ENCODE measurements at places on chromosomes 13 and 19.

DNA sequence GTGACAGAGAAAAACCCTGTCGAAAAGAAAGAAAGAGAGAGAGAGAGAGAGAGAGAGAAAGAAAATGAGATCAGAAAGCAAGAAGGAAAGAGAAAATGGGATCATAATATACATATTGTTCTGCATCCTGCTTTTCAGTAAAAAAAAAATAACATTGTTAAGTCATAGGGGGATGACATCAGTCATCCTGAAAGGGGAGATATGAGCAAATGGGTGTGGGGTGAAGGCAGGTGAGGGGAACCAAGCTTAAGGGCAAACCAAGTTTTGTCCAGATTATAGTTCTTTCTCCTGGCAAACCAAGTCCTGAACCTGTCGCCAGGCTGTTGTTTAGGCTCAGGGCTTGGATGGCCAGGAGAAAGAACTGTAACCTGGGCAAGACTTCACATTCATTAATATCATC is 92.6 kb upstream of the TMTC4 start:
- no peaks in the 10 kb centered on the region for H3K4me1 ChIP-seq
- H3K27ac ChIP-seq, result no peak overlapping the region
- H3K4me3 ChIP-seq, result no peak overlapping the region
- H3K36me3 ChIP-seq, result no peaks in the 10 kb centered on the region
- no peak for DNase-seq

GRCh38 chr13:34502621-34503020 is 439.4 kb upstream of the NBEA start:
- no peaks in the 10 kb centered on the region for H3K36me3 ChIP-seq
- H3K4me1 ChIP-seq, result no peaks in the 10 kb centered on the region
- H3K4me3 ChIP-seq, result no peak overlapping the region
- no peak for DNase-seq

DNA sequence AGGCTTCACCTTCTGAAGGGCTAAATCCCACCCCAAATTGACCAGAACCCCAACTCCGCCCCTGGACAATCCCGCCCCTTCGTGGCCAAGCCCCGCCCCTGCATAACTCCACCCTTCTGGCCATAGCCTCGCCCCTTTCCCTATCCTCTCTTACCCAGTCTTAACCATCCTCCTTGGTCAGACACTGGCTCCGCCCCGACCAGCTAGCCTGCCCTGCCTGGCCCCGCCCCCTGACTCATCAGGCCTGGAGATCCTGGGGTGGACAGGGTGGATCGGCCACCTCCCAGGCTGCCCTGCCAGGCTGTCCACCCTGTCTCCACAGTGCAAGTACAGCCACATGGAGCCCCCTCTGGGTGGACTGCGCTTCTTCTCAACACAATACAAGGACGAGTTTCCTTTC is 8.0 kb upstream of the ZNF358 start:
- peaks cover 19% of the 10 kb centered on the region for H3K4me1 ChIP-seq
- H3K36me3 ChIP-seq, result no peaks in the 10 kb centered on the region
- no peak overlapping the region for H3K27ac ChIP-seq
- H3K27me3 ChIP-seq, result peaks cover 16% of the 10 kb centered on the region
- H3K4me3 ChIP-seq, result no peak overlapping the region

- H3K4me3 ChIP-seq, result no peak overlapping the region
- no peaks in the 10 kb centered on the region for H3K27me3 ChIP-seq
- no peak for DNase-seq
These were observed 1550.9 kb downstream of the PCDH9 start for GRCh38 chr13:65679240-65679639.

- DNase-seq, result no peak
- no peak overlapping the region for H3K4me3 ChIP-seq
- H3K4me1 ChIP-seq, result no peaks in the 10 kb centered on the region
These were observed 540.6 kb upstream of the SPRY2 start for GRCh38 chr13:80881495-80881894.

DNA sequence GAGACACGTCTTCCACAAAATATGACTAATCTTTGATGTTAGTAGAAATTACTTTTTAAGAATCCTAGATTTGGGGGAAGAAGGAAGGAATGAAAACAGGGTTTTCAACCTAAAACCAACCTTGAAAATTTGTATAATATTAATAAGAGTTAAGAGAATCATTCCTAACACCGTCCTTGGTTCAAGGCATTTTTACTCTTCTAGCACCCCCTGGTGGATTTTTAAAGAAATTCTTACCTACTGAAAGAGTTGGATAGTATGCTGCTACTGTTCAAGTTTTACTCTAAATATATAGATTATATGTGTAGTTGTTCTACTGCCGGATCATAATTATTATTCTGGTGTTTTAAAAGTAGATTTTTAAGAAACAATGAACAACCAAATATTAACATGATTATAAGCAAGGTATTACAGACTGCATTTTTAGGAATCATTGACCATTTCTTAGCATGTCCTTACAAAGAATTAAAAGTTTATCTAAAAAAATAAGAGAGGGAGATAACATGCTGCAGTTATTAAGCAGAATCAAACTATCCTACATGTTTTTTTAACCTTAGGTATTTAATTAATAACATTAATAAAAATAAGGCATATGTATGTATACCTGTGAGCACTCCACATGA is 7.4 kb upstream of the SLITRK6 start:
- H3K27me3 ChIP-seq, result no peaks in the 10 kb centered on the region
- no peaks in the 10 kb centered on the region for H3K4me1 ChIP-seq
- H3K36me3 ChIP-seq, result no peaks in the 10 kb centered on the region
- H3K27ac ChIP-seq, result no peak overlapping the region
- DNase-seq, result no peak
- H3K4me3 ChIP-seq, result no peak overlapping the region

GRCh38 chr13:94205896-94206295 is 273.6 kb downstream of the DCT start:
- no peaks in the 10 kb centered on the region for H3K27me3 ChIP-seq
- no peak overlapping the region for H3K4me3 ChIP-seq
- no peaks in the 10 kb centered on the region for H3K4me1 ChIP-seq
- no peaks in the 10 kb centered on the region for H3K36me3 ChIP-seq

DNA sequence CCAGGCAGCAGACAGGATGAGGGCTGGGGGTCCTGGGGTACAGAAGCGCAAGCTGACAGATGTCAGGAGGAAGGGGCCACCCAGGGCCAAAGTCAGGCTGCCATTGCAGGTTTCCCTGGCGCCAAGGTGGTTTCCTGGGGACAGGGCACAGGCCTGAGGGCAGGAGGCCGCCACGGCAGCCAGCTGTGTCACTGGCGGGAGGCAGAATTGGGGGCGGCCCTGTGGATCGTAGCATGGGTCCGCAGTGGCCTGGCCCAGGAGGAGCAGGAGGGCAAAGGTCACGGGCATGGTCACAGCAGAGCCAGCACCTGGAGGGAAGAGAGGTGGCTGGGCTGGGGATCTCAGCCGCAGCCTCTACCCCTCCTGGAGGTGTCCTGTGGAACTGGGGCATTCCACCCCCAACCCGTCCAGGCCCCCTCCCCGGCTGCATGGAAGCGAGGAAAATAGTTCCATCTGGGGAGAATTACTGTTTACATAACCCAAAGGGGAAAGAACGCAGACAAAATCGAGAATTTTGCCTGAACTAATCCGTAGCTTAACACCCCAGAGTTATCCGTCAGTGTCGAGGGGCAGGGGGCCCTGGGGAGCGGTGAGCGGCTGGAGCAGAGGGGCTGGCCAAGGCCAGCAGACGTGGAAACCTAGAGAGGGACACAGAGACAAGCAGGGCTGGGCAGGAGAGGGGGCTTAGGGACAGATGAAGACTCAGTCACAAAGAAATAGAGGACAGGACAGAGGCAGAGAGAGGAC is 1.9 kb downstream of the NTN5 start:
- H3K27me3 ChIP-seq, result no peaks in the 10 kb centered on the region
- no peaks in the 10 kb centered on the region for H3K36me3 ChIP-seq
- H3K4me1 ChIP-seq, result peaks cover 9% of the 10 kb centered on the region

DNA sequence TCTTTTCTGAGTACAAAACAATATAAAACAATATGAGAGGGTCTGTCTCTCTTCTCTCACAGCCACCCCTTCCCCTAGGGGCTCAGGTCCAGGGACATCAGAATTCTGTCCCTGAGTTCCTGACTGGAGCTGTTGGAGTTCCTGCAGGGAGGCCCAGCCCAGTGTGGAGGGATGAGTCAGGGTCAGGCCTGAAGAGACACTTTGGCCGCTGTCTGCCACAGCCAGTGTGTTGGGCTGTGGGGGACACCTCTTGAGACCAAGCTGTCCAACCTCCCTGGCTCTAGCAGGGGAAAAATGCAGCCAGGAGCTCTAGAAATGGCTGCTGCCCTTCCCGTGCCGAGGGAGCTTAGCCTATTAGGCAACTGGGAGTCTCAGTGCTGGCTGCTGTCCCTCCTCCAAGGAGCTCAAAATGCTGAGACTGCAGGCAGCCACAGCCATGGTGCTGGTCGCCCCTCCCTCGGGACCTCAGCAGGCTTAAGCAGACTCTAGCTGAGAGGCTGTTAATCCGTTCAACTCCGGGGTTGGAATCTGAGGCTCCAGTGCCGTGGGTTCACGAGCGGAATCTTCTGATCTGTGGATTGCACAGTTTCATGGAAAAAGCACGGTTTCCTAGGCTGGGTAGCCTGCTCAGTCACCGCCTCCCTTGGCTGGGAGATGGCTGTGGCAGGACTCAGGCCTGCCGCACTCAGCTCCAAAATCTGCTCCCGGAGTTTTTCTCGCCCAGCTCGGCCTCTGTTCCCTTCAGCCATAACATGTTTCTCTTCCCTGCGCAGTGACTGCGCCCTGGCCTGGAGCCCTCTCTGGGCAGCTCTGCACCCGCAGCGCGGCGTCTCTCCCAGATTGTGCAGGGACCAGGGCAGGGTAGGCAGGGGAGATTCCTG is 3.8 kb upstream of the ZNF626 start:
- no peaks in the 10 kb centered on the region for H3K27me3 ChIP-seq
- peaks cover 14% of the 10 kb centered on the region for H3K4me1 ChIP-seq
- no peak overlapping the region for H3K4me3 ChIP-seq
- DNase-seq, result no peak
- H3K27ac ChIP-seq, result no peak overlapping the region

- no peaks in the 10 kb centered on the region for H3K36me3 ChIP-seq
- DNase-seq, result no peak
- H3K27me3 ChIP-seq, result no peaks in the 10 kb centered on the region
- no peaks in the 10 kb centered on the region for H3K4me1 ChIP-seq
These were observed 1049.8 kb downstream of the OLFM4 start for GRCh38 chr13:54078271-54078870.

DNA sequence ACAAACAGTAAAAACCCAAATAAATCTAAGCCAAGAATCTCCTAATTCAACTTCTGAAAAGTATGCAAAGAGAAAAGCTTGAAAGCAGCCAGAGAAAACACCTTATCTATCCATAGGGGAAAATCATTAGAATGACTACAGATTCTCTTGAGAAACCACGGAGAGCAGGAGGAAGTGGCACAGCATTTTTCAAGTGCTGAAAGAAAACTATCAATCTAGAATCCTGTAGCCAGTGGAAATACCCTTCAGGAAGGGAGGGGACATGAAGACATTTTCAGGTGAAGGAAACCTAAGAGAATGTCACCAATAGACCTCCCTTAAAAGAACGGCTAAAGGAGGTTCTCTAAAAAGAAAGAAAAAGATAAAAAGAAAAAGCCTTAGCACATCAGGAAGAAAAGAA is 66.2 kb upstream of the XPO4 start:
- H3K4me1 ChIP-seq, result no peaks in the 10 kb centered on the region
- H3K36me3 ChIP-seq, result no peaks in the 10 kb centered on the region
- no peak for DNase-seq
- no peak overlapping the region for H3K4me3 ChIP-seq
- H3K27ac ChIP-seq, result no peak overlapping the region

GRCh38 chr13:41858780-41859179 is 102.1 kb downstream of the VWA8 start:
- H3K4me1 ChIP-seq, result no peaks in the 10 kb centered on the region
- no peak for DNase-seq
- H3K4me3 ChIP-seq, result no peak overlapping the region
- H3K36me3 ChIP-seq, result peaks cover 17% of the 10 kb centered on the region
- H3K27ac ChIP-seq, result no peak overlapping the region

- no peak overlapping the region for H3K27ac ChIP-seq
- no peak for DNase-seq
- no peak overlapping the region for H3K4me3 ChIP-seq
- H3K27me3 ChIP-seq, result no peaks in the 10 kb centered on the region
- peaks cover 10% of the 10 kb centered on the region for H3K4me1 ChIP-seq
These were observed 200.4 kb downstream of the KLF12 start for GRCh38 chr13:73933795-73934194.

DNA sequence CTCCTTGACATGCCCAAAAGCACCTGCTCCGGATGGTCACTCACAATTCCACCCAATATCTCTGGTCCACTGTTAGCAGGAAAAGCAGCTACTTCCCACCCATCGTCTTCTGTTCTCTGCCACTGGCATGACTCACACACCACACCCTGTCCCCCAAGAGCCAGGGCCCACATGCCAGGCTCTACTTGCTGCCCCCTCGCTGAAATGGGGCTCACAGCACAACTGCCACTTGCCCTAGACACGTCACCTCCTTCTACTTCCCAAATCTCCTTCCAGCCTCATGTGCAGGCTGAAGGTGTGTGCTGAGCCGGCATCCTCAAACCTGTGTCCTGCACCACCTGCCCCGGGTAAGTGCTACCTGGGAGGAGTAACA is 65.0 kb downstream of the TBC1D4 start:
- no peaks in the 10 kb centered on the region for H3K36me3 ChIP-seq
- H3K4me3 ChIP-seq, result no peak overlapping the region
- no peak overlapping the region for H3K27ac ChIP-seq
- no peaks in the 10 kb centered on the region for H3K27me3 ChIP-seq
- DNase-seq, result no peak

DNA sequence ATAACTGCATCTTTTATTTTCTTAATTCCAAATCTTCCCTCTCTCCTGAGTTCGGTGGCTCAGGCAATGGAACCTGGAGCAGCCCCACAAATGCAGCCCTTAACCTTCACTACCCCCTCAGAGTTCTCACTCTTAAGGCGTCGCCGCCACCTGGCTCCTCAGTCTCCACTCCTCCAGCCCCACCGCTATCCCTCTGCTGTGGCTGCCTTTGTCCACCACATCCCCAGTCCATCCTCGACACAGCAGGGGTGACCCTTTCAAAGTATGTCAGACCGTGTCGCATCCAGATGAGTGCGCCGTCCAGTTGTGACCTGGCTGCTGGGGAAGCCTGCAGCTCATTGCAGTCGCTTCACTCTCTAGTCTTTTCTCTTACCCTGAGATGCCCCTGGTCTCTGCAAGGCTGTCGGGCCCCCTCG is 1.0 kb downstream of the SPPL2B start:
- H3K36me3 ChIP-seq, result peaks cover 18% of the 10 kb centered on the region
- no peak for DNase-seq
- peak overlapping the region; percentile 96 for H3K4me3 ChIP-seq

GRCh38 chr13:44848920-44849676 is 140.2 kb downstream of the NUFIP1 start:
- no peaks in the 10 kb centered on the region for H3K27me3 ChIP-seq
- H3K4me1 ChIP-seq, result no peaks in the 10 kb centered on the region
- no peaks in the 10 kb centered on the region for H3K36me3 ChIP-seq
- no peak overlapping the region for H3K27ac ChIP-seq
- no peak overlapping the region for H3K4me3 ChIP-seq

All from CD4-positive, alpha-beta T cell (primary cell).